ENCODE measurements at places on chromosomes 12 and 14. TPM values are rescaled to one million over a fixed set of nuclear protein-coding genes. Genes with fewer than 3 reads are reported as not detected.

DNA sequence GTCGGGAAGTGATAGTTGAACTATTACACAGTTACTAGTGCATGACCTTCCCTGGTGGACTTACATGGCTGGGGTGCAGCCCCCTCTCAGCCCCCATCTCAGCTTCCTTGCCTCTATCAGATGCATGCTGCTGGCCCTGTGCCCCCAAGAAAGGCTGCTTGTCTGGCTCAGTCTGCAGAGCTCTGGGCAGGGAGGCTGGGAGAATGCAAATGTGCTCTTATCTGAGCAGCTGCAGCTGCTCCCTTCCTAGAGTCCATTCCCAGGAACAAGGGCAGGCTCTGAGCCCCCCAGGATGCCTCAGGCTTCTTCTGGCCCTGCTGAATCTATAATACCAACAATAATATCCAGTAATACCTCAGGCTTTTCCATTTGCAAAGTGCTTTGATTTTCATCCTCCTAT, 218.1 kb upstream of the SRRM4 start:
- DNase-seq = no peak

The DNAAF2 gene
- 23.0 TPM for total RNA-seq

DNA sequence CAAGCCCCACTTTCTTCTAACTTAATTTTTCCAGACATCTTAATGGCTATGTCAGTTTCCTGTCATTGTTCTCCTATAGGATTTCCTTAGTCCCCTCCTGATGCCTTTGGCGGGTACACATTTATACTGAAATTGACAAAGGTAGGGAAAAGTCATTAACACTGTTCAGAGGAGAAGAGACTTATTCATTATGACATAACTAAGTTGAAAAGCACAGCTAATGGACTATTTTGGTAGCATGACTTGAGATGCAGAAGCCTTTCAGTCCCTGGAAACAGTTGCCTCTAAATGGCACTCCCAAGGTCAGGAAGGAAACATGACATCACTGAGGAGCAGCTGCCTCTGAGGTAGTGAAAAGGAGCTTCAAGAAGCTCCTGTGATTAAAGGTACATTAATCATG, 317.5 kb upstream of the KITLG start:
- DNase-seq = no peak

GRCh38 chr12:125381373-125381772, 316.1 kb downstream of the AACS start:
- no peak for DNase-seq

The C14orf132 gene
- total RNA-seq = not detected

The TAS2R31 gene
- 2.3 TPM for total RNA-seq

GRCh38 chr12:1642513-1642912, 13.5 kb downstream of the WNT5B start:
- no peak for DNase-seq

GRCh38 chr14:23047034-23047634, 5.1 kb downstream of the PSMB11 start:
- DNase-seq = no peak

GRCh38 chr12:53513712-53514410, 6.6 kb upstream of the NPFF start:
- peak; percentile 14 for DNase-seq

The CD69 gene
- not detected for total RNA-seq

- DNase-seq = no peak
These were observed 18.4 kb upstream of the CFL2 start for GRCh38 chr14:34732802-34733201.

- no peak for DNase-seq
These were observed 6.2 kb downstream of the SIX1 start for GRCh38 chr14:60643141-60643462.

GRCh38 chr12:66103016-66103913, 27.3 kb downstream of the LLPH start:
- no peak for DNase-seq

The KRT3 gene
- not detected for total RNA-seq

- peak; percentile 59 for DNase-seq
These were observed 21.5 kb downstream of the ALDH2 start for GRCh38 chr12:111788178-111788654.

The BMAL2 gene
- total RNA-seq = 20.2 TPM

DNA sequence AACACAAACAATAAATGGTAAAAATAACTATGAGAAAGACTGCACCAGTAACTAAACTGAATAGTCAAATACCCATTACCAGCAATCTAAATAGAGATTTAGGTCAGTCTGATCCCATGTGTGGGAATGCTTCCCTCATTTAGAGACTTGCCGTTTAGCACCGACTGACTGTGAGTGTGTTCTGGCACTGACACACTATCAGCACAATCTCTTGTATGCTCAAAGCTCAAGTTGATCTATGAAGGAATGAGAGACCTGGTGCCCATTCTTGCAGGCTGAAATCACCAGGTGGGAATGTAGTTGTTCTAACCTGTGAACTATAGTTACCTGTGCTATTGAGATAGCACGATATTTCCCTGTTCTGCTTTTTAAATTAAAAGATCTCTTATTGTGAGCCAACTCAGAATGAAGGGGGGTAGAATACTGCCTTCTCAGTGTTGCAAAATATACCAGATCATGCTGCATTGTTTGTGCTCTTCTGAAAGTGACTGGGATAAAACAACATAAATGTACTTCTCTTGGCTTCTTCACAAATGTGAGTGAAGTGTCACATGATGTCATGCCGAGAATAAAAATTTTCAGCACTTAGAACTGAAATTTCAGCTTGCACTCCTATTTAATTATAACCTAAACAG, 99.6 kb downstream of the LIN7A start:
- no peak for DNase-seq

The DDN gene
- total RNA-seq = 0.66 TPM
